Activated T-cell treated with anti-CD3 and anti-CD28 coated beads, Interleukin-2, amount 50 U/mL, for 72 hours (primary cell): ENCODE measurements at places on chromosomes 13 and 19.

DNA sequence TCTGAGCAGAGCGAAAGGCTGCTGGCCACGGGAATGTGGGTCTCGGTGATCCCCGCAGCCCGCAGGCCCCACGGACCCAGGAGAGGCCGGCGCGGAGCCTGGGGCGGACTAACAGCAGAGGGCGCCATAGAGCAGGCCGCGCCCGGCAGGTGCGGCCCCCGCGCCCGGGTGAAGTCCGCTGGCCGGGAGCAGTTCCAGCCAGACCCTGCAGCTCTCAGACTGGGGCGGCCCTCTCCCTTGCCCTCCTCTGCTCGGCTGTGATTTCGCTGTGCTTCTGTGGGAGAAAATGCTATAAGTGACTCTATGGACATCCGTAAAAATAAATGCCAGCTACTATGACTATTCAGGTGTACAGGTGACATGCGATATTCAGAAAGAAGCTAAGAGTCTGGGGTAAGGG, 37.7 kb downstream of the GSX1 start:
- H3K4me3 ChIP-seq = peak overlapping the region; percentile 58
- peak; percentile 65 for DNase-seq
- H3K36me3 ChIP-seq = no peaks in the 10 kb centered on the region
- peaks cover 82% of the 10 kb centered on the region for H3K27me3 ChIP-seq
- peaks cover 11% of the 10 kb centered on the region for H3K4me1 ChIP-seq

GRCh38 chr13:34411894-34412293, 530.2 kb upstream of the NBEA start:
- H3K4me3 ChIP-seq = no peak overlapping the region
- no peaks in the 10 kb centered on the region for H3K4me1 ChIP-seq
- H3K27me3 ChIP-seq = no peaks in the 10 kb centered on the region
- H3K36me3 ChIP-seq = no peaks in the 10 kb centered on the region
- no peak for DNase-seq

- H3K4me1 ChIP-seq = no peaks in the 10 kb centered on the region
- H3K27me3 ChIP-seq = no peaks in the 10 kb centered on the region
- H3K36me3 ChIP-seq = no peaks in the 10 kb centered on the region
Observed at GRCh38 chr13:112178769-112179168, 111.8 kb downstream of the SOX1 start.

DNA sequence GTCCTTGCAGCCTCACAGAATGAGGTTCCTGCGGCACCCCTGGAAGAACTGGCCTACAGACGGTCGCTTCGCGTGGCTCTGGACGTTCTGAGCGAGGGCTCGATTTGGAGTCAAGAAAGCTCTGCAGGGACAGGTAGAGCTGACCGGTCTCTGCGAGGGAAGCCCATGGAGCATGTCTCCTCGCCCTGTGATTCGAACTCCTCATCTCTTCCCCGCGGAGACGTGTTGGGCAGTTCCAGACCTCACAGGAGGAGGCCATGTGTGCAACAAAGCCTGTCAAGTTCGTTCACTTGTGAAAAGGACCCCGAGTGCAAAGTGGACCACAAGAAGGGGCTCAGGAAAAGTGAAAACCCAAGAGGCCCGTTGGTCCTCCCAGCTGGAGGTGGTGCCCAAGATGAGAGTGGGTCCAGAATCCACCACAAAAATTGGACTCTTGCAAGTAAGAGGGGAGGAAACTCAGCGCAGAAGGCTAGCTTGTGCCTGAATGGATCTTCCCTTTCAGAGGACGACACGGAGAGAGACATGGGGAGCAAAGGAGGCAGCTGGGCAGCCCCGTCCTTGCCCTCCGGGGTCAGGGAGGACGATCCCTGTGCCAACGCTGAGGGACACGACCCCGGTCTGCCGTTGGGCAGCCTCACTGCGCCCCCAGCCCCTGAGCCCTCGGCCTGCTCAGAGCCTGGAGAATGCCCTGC, 23.4 kb upstream of the NDUFS7 start:
- H3K4me1 ChIP-seq = peaks cover 48% of the 10 kb centered on the region
- H3K27ac ChIP-seq = no peak overlapping the region
- no peaks in the 10 kb centered on the region for H3K27me3 ChIP-seq
- H3K36me3 ChIP-seq = peaks cover 13% of the 10 kb centered on the region
- no peak for DNase-seq

DNA sequence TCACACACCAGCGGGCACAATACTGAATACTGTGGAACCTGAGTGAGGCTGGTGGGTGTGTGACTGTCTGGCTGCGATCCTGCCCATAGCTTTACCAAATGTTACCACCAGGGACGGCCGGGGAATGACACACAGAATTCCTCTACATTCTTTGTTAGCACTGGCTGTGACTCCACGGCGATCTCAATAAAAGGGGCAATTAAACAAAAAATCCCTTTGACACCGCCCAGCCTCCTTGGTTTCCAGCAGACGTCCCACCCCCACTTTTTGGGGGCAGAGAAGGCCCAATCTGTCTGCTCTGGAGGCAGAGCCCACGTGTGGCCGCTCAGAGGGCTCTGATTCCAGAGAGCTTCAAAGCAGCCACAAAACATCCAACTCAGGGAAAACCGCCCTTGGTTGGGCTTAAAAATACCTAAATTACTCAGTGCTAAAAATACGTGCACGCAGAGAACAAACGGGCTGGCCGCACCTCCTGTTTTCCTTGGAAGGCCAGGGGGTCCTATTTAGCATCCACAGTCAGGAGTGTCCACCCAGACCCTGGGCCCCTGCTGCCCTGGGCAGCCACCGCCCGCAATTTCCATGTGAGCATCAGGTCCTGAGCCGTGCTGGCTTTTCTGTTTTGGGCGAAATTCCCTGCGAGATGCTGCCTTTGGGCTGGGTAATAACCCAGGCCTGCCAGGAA, 47.8 kb downstream of the GADD45B start:
- H3K27ac ChIP-seq = no peak overlapping the region
- no peak for DNase-seq
- no peaks in the 10 kb centered on the region for H3K27me3 ChIP-seq
- H3K4me1 ChIP-seq = no peaks in the 10 kb centered on the region
- H3K36me3 ChIP-seq = no peaks in the 10 kb centered on the region

- H3K4me1 ChIP-seq = peaks cover 41% of the 10 kb centered on the region
- peaks cover 40% of the 10 kb centered on the region for H3K36me3 ChIP-seq
- DNase-seq = no peak
- H3K27me3 ChIP-seq = no peaks in the 10 kb centered on the region
Observed at GRCh38 chr19:37654118-37654517, 1.1 kb downstream of the ZFP30 start.

DNA sequence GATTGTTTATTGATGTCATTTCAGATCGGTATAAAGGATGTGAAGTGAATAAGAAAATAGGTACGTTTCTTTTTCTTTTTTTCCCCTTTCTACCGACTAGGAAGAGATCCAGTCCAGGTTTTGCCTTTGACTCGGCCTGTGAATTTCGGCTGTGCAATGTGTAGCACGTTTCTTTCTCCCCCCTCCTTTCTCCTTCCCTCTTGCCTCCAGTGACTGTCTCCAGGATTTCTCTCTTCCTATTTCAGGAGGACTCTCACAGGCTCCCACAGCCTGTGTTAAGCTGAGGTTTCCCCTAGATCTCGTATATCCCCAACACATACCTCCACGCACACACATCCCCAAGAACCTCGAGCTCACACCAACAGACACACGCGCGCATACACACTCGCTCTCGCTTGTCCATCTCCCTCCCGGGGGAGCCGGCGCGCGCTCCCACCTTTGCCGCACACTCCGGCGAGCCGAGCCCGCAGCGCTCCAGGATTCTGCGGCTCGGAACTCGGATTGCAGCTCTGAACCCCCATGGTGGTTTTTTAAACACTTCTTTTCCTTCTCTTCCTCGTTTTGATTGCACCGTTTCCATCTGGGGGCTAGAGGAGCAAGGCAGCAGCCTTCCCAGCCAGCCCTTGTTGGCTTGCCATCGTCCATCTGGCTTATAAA, at the start of gene GPC6:
TSS of gene GPC6 (plus strand) at position 185 of the 657 bp plus-strand sequence.
- no peak for DNase-seq
- peaks cover 4% of the 10 kb centered on the region for H3K4me1 ChIP-seq
- H3K36me3 ChIP-seq = peaks cover 10% of the 10 kb centered on the region
- H3K4me3 ChIP-seq = peak within 1 kb of the TSS; percentile 54
- peaks cover 54% of the 10 kb centered on the region for H3K27me3 ChIP-seq

GRCh38 chr19:11446652-11447301, 11.3 kb downstream of the PRKCSH start:
- no peak overlapping the region for H3K27ac ChIP-seq
- H3K27me3 ChIP-seq = no peaks in the 10 kb centered on the region
- no peak overlapping the region for H3K4me3 ChIP-seq
- H3K4me1 ChIP-seq = peaks cover 4% of the 10 kb centered on the region
- DNase-seq = peak; percentile 73

GRCh38 chr19:28454083-28454482, 758.9 kb downstream of the UQCRFS1 start:
- no peak overlapping the region for H3K4me3 ChIP-seq
- H3K36me3 ChIP-seq = no peaks in the 10 kb centered on the region

DNA sequence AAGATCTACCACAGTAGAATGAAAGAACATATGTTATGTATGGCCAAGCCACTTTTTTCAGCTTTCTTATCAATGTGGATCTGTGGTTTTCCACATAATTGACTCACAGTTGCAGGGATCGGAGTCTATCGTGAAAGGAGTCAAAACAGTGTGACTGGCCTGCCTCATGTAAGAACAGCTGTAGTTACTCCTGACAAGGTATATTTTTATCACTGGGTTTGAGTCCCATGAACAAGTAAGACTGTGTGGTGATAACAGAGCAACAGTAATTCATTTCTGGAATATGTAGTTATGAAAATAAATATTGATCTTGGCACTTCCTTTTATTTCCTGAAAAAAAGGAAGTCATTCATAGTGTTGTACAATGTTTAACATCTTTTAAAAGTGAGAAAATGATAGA, 416.6 kb downstream of the KLF12 start:
- peak overlapping the region; percentile 21 for H3K27ac ChIP-seq
- H3K4me3 ChIP-seq = peak overlapping the region; percentile 68
- DNase-seq = peak; percentile 14
- H3K36me3 ChIP-seq = peaks cover 16% of the 10 kb centered on the region
- H3K27me3 ChIP-seq = no peaks in the 10 kb centered on the region
